HS-27A (cell line): ENCODE measurements at places on chromosomes 3 and 15.

- no peak for DNase-seq
Observed at GRCh38 chr3:195115600-195116406, 155.2 kb downstream of the XXYLT1 start.

DNA sequence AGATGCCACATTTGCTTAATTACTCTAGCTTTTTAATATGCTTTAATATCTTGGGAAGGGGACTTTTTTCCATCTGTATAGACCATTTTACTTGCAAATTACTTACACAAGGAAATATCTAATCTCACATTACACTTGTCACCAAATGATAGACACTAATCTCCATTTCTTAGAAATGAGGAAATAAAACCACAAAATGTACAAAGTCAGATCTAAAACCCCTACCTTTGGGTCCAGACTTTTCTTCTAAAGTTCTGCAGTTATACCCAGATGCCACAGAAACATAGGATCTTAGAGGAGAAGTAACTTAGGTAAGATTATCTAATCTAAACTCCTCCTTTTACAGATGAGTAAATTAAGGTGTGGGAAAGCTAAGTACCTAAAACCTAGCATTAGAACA is 44.3 kb downstream of the CD200R1L start:
- DNase-seq: no peak

DNA sequence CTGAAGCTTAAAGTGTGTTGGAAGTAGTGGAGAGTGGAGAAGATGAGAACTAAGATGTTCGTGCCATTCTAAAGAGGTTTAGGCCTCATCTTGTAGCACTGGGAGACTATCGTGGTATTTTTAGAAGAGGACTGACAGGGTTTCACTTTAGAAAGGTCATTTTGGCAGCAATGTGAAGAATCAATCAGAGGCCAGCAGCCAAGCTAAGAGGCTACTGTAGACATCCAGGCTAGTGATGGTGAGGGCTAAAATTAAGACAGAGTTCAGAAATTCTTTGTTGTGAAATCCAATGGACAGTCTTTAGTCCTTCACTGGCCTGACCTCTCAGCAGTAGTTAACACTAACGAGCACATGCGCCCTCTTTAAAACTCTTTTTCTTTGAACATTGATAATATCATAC is 288.2 kb downstream of the TBL1XR1 start:
- no peak for DNase-seq

DNA sequence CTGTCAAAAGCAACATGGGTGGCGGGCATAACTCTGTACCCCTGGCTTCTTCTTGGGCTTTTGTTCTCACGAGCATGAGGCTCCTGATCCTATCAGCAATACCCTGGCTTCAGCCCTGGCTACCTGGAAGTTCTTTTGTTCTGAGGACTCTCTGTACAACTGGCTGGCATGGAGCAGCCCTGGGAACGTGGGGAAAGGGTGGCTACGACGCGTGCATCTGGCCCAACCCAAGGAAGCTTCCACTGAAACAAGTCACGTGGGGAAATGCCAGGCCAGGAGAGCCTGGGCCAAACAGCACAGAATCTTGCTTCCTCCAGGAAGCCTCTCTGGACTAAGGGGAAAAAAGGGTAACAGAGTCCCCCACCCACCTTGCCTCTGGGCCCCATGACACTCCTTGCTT is 22.7 kb upstream of the ATP2B2 start:
- no peak for DNase-seq

DNA sequence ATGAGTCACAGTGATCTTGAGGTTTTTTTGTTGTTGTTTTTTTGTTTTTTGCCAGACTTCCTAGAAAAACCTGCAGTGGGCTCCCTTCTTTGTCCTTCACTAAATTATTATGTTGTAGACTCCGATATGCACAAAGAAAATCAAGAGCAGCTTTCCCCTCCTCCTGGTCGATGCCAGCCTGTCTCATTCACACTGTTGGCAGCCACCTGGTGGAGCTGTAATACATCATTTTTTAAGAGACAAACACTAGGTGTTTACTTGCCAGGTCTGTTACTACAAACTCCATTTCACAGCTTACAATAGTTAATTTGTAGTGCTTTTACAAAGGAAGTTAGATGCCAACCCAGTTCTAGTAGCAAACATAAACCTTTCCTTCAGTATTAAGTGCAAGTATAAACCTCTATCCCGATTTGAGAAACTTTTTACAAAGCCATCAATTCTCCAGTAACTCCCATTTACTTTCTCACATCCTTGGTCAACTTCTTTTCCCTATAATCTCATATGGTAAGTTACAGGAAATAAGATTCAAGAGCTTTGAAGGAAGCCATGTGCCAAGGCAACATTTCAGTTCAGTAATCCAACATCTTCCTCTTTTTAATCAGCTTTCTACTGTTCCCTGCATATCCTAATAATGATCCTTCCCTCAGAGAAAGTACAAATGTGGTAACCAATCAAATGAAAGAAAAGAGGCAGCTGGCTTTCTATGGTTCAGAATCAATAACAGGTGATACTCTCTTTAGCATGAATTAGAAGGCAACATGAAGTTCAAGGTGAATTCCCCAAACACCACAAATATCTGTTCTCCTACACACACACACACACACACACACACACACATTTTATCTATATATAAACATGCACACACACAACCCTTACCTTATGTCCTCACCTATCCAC is 14.0 kb downstream of the AAGAB start:
- no peak for DNase-seq
